ENCODE measurements at places on chromosomes 12 and 14.

DNA sequence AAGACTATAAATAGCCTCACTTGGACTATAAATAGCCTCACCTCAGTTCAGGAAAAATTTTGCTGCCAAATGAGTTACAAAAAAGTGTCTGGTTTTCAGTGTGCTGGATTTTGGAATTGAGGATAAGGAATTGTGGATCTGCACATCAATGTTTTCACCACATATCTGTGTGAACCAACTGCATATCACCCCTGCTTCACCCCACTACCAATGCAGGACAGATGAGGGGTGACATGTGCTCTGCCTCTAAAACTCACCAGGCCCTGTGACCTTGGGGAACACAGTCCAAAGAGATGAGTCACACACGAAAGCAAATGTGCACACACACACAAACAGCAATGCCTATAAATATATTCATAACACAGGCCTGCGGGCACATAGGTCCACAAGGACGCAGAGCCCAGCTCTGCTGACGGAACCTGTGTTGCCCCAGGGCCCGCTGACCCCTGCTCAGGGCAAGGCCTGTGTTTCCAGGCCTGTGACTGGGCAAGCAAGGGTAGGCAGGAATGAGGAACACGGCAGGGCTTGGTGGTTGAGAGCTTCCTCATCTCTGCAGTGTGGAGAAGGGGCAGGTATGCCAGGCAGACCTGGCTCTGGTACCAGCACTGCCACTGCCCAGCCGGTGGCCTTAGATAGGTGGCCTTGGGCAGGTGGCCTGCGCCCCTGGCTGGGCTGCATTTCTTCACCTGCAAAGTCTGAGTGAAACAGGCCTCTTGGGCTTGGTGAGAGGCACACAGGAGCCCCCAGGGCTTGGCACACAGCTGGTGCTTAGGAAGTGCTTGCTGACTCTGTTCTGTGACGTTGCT, 82.4 kb downstream of the ARL6IP4 start:
- no peak for DNase-seq

DNA sequence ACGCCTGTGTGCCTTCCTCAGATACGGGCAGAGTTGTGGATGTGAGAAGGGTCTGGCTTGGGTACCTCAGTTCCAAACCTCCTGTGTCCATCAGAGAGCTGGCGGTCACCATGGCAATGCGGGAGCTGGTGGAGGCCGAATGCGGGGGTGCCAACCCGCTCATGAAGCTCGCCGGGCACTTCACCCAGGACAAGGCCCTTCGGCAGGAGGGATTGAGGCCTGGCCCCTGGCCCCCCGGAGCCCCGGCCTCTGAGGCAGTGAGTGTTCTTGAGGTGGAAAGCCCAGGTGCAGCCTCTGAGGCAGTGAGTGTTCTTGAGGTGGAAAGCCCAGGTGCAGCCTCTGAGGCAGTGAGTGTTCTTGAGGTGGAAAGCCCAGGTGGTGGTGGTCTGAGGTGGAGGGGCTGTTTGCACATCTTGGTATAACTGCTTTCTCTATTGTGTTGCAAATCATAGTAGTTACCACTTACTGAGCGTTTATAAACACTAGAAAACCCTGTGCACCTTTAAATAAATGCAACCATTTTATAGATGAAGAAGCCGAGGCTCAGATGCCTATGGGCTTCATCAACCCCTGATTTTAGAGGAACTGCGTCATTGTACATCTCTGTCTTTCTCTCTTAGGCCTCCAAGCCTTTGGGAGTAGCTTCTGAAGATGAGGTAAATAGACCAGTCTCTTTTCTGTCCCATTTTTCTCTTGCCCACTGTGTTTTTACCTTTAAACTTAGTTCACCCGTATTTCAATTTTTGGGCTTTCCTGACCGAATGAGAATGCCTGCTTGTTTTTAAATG, 976 bp downstream of the PEX5 start:
- DNase-seq, result peak; percentile 8

GRCh38 chr12:79098530-79098929, 234.0 kb downstream of the SYT1 start:
- DNase-seq, result no peak

GRCh38 chr14:51020024-51020710, 74.7 kb downstream of the TRIM9 start:
- no peak for DNase-seq

DNA sequence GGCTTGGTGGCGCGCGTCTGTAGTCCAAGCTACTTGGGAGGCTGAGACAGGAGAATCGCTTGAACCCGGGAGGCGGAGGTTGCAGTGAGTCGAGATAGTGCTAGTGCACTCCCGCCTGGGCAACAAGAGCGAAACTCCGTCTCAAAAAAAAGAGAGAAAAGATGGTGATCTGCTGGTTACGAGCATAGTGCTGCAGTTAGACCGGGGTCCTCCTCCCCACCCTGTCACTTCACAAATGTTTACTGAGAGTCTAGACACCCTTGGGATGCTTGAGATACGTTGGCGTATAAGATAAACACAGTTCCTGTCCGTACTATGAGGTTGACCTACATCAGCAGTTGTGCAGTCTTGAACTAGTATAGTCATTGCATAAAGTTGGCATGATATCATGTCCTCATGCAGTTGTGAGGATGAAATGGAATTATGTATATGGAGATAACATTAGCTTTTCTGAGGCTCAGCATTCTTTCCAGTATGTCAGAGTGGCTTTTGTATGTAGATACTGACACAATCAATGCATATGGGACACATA, 787 bp downstream of the ACAD10 start:
- no peak for DNase-seq

DNA sequence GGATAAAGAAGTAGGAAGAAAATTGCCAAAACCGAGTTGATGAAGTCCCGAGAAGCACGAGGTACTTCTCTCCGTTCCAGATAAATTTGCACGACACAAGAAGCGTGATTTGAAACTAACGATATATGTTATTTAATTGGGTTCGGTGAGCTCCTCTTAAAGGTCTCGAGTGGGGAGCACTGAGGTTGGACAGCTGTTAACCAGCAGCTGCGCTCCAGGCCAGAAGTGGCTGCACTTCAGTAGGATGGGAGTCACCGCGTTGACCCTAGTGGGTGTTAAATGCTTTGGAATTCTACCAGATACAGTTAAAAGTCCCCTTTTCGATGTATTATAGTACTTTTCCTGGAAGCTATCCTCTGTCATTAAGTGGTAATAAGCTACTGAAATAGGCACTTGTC, 953 bp upstream of the DCAF5 start:
- DNase-seq, result no peak

DNA sequence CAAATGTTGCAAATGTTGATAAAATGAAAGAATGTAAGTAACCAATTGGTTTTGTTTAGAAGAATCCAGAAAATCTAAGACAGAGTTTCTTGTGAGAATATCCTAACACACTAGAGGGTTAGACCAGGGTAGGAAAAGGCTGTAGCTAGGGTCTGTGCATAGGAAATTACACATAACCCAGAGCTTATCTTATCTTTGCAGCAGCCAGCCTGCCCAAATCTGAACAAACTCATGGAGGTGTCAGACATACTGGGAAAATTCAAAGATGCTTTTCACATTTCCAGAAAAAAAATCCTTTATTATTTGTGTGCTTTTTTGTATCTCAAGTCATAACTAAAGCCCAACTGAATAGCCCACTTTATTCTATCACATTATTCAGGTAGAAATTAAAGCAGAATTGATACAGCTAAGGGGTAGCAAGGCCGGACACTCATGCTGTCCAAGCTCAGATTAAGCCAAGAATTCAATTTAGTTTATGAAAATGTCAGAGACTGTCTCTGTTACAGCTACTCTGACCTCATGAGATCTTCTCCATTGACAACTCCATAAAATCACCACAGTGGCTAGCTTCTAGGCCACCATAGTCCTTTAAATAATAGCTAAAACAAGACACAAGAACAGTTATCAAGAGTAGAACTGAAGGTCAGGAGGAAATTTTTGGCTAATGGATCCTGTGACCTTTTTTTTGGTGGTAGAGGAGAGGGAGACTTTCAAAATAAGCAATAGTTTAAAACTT, 169.6 kb upstream of the RASSF8 start:
- no peak for DNase-seq
